ENCODE measurements at places on chromosomes 4 and X.

DNA sequence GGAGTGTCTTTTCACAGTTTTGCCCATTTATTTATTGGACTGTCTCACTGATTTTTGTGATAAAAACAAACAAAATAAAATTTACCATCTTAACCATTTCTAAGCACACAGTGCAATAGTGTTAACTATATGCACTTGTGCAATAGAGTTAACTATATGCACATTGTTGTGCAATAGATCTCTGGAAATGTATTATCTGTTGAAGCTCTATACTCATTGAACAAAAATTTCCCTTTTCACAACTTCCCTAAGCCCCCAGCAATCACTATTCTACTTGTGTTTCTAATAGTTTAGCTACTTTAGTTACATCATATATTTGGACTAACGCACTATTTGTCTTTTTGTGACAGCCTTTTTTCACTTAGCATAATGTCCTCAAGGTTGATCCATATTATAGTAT lies 59.7 kb upstream of the BEX4 start:
- DNase-seq, result no peak

GRCh38 chr4:24108567-24108966 lies 218.7 kb upstream of the PPARGC1A start:
- no peak for DNase-seq

- no peak for DNase-seq
Observed at GRCh38 chr4:89615051-89615450, 221.9 kb downstream of the SNCA start.

DNA sequence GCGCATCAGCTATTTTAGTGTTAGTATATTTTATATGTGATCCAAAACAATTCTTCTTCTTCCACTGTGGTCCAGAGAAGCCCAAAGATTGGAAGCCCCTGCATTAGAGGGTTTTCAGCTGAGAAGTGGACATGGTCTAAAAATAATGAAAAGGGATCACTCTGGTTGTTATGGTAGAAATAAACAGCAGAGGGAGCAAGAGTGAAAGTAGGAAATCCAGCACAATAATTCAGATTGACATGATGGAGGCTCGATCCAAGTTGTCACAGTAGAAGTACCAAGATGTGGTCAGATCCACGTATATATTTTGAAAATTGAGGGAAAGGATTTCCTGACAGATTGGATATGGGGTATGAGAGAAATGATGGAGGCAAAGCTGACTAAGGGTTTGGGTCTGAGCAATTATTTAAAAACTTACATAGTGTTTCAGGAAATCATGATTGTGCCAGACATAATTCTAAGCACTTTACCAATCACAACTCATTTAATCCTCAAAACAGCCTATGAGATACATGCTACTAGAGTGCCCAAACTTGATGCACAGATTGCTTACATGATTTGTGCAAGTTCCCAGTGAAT lies 17.0 kb upstream of the TMEM144 start:
- DNase-seq, result no peak

GRCh38 chr4:28890949-28891775 lies 1829.0 kb upstream of the PCDH7 start:
- DNase-seq, result no peak

Measured in naive B cell (primary cell).